ENCODE measurements at places on chromosomes 3 and 15.
A peak's percentile ranks its signal among the peaks of the same experiment; 100 is the strongest.

GRCh38 chr15:36658898-36659639 is 79.6 kb downstream of the CDIN1 start:
- no peak for DNase-seq

DNA sequence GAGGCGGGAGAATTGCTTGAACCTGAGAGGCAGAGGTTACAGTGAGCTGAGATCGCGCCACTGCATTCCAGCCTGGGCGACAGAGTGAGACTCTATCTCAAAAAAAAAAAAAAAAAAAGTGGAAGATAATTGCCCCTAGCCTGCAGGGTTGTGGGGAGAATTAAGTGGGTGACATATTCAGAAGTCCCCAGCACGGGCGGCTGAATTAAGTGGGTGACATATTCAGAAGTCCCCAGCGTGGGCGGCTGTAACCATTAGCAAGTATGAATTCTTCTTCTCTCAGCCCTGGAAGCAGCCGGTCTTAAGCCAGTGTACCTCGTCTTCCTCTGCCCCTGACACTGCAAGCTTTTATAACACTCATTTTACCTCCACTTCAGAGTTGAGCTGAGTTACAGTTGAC is 44.7 kb downstream of the FBLN2 start:
- DNase-seq, result no peak

- no peak for DNase-seq
These were observed 226.9 kb downstream of the MFSD1 start for GRCh38 chr3:159028706-159029105.

DNA sequence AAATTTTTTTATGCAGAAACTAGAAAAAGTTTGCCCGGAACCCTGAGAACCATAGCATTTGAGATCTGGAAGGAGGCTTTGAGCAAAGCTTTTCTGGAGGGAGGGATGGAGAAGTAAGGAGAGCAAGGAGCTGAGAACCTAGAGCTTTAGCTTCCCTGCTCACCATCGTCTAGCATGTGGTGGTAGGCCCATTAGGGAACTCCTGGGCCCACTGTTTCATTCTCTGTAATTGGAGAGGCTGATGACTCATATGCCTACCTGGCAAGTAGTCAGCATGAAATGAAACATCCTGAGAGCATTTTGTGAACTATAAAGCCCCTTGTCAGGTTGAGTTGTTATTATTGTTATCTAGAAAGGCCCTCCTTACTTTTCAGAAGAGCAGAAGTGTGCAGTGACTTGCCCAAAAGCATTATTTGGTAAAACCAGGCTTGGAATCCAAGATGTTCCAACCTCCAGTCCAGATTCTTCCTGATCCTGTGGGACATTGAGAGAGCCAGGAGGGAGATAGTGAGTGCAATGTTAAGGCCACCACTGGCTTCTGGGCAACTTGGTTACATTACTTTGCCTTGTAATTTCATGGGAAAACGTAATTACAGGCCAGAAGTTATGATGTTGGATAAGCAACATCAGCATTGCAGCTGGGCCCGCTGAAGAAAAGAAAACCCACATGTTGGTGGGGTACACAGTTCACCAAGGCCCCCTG is 104.5 kb upstream of the BFSP2 start:
- DNase-seq, result peak; percentile 38

DNA sequence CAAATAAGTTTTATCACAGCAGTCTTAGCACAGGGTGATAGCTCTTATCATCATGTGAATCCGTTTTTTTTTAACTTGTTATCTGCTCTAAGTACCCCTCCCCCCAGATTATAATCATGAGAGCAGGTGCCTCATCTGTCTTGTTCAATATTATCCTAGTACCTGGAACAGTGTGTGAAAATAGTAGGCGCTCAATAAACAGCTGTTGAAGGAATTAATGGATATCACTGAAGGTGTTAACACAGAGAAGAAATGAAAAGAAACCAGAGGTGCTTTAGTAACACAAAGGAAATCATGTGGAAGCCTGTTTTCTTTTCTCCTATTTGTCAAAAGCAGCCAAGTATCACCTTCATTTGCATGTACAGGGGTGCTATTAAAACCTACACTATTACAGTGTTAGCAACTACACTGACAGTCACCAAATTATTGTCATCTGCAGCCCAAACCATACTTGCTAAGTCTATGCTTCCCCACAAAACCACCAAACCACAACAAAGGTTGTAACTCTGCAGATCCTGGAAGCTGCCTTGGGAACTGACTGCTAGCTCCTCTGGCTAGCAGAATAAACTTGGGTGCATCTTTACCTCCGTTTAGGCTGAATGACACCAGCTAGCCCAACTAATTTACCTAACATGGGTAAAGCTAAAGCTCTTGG is 2.9 kb downstream of the XPC start:
- DNase-seq, result peak; percentile 30

DNA sequence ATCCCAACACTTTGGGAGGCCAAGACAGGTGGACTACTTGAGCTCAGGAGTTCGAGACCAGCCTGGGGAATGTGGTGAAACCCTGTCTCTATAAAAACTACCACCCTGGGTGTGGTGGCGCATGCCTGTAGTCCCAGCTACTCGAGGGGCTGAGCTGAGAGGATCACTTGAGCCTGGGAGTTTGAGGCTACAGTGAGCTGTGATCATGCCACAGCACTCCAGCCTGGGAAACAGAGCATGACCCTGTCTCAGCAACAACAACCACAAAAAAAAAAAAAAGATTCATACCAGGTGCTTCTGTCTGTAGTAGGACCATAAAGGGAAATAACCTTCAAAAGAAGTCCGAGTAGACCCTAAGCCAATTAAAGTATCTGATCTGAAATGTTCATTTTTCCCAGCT is 94.5 kb downstream of the SERPINI1 start:
- DNase-seq, result no peak

GRCh38 chr3:194772241-194773000 is 86.7 kb downstream of the FAM43A start:
- no peak for DNase-seq

GRCh38 chr3:18019161-18019495 is 276.7 kb upstream of the TBC1D5 start:
- no peak for DNase-seq

DNA sequence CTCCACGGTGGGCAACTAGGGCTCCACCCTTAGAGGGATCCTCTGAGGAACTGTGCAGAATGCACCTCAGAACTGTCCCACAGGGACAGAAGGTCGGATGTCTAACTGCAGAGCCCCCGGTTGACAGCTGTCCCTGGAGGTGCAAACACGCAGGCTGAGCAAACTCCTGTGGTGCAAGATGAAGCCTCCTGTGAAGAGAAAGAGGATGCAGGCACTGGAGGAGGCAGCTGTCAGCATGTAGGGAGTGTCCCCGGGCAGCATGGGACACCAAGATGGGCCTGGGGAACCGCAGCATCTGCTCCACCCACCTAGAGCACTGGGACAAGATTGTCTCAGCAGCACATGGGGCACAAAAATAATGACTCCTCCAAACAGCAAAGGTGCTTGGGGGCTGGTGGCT is 258.9 kb downstream of the ABHD5 start:
- no peak for DNase-seq

GRCh38 chr15:66292571-66293418 is 573 bp upstream of the DIS3L start:
- DNase-seq, result no peak
